ENCODE measurements at places on chromosomes 4 and X.

DNA sequence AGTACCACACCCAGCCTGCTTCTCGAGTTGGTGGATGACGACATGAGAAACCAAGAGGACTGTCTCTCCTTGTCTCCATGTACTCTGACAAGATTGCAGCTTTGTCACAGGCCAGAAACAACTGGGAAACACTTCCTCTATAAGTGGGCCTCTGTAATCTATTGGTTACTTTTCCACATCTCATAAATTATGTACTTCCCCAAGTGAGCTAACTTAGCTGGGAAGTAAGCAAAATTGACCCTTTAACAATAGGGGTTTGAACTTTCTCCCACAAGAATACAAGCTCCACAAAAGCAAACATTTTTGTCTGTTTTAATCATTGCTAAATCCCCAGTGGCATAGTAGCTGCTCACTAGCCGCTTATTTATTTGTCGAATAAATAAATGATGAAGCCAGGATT is 14.1 kb upstream of the USO1 start:
- no peak for DNase-seq

GRCh38 chrX:130060122-130061069 is 49.9 kb downstream of the ELF4 start:
- DNase-seq, result peak; percentile 88

DNA sequence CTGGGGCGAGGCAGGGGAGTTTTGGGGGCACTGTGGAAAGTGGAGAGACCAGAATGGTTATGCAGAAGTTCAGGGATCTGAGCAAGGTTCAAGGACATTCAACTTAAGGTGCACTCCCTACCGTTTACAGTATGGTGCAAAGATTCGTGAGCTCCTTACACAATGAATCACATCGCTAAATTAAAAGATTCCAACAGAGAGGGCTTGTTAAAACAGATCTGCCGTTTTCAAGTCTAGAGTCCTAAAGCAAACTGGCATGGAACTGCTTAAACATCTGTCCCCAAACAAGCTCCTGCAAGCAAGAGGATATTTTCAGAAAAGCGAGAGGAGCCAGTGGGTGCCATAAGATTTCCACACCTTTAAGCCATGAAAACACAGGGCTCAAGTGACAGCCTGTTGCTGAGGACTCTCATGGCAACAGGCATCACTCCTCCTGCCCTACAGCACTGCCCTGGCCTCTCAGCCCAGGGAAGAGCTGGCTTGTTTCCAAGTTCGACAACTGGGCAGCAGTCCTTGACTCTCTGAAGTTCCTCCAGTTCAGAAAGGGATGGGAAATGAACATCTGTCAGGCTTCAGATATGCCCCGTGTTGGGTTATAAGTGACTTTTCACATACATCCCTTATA is 10.0 kb downstream of the FAM184B start:
- DNase-seq, result no peak

DNA sequence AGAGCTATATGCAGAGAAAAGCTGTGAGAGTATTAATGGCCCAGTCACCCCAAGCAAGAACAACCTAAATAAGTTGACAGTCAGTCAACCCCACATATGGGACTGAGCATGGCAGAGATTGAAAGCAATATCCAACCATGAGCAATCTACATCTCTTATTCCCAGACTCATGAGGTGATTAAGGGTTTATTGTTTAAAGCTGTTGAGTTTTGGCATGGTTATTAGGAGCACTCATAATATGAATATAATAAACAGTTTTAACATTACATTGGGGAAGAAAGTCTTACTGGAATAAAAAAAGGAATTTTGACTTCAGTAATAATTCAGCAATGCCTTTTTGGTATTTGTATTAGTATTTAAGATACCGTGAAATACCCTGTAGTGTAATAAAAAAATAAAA is 1627.4 kb downstream of the STIM2 start:
- no peak for DNase-seq

DNA sequence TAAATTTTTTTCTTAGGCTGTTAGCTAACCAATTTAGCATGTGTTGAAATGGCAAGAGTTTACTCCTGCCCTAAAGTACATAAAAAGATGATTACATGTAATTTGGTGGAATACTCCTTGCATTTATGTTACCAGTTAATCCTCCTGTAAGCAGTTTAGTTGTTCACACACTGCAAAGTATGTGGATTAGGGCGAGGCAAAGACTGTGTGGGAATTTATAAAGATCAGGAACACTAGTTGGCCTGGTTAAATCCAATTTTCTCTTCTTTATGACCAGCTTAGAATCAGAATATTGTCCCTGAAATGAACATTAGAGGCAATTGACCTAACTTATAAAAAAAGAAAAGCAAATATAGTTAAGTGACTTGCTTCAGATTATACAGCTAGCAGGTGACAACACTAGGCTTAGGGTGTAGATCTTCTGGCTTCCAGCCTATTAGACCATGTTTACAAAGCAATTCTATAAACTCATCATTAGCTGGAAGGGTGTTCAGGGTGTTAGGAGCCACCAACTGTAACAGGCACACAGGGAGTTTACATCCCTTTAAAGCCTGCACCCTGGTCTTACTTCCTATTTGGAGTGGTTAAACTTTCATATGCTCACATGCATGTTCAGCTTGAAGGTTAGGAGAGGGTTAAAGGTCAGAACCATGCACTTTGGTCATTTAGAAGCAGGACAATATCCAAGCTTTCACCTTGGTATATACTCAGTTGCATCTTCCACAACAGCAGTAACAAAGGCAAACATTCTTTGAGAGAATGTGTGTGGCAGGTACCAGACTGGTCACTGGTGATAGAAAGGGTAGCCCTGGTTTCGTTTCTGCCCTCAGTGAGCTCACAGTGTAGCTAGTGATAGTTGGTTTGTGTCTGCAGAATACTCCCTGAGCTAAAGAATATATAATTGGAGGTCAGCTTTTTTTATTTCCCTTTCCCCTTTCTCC is 72.6 kb downstream of the GC start:
- DNase-seq, result no peak

DNA sequence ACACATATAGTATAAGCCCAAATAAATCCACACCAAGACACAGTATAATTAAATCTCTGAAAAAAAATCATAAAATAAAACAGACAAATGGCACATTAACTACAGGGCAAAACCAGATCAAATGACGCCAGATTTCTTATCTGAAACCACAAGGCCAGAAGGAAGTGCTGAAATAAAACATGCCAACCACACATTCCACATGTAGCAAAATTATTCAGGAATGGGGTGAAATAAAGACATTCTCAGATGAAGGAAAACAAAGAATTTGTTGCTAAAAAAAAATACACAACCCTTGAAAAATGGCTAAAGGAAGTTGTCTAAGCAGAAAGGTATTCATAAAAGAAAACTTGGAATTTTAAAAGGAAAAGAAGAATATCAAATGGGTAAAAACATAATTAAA is 4.5 kb upstream of the DCAF12L1 start:
- DNase-seq, result no peak

- DNase-seq, result no peak
Measured at GRCh38 chrX:76148753-76149152, 24.1 kb upstream of the PBDC1 start.

DNA sequence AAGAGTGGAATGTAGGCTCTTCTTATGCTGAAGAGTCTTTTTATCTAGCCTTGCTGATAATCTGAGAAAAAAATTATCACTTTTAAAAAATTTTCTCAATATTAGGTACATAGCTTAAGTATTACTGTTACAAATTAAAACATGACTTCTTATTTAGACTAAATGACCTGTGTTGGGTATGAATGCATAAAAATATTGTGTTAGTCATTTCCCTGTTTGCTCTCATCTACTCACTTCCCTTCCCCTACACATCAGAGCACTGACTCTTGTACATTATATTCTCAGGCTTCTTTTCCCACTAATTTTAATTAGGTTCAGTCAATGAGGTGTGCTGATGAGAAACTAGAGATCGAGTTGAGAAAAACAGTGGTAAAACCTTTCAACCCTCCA is 881.0 kb downstream of the PCDH18 start:
- no peak for DNase-seq

DNA sequence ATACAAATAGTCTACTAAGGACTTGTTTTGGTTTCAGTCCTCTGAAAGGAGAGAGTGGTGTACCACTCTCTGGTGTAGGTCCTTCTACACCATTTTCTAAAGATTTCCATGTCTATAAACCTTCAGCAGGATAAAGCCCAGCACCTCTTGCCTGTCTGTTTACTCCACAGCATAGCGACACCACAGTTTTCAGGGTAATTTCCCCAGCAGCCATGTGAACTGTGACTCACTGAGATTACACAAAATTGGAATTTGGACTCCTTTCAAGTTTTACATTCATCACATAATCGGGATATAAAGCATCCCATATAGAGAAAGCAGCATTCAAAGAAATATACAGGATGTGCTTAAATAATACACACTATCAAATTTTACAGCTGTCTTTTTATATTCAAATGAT is 229.6 kb downstream of the PRDM5 start:
- no peak for DNase-seq

DNA sequence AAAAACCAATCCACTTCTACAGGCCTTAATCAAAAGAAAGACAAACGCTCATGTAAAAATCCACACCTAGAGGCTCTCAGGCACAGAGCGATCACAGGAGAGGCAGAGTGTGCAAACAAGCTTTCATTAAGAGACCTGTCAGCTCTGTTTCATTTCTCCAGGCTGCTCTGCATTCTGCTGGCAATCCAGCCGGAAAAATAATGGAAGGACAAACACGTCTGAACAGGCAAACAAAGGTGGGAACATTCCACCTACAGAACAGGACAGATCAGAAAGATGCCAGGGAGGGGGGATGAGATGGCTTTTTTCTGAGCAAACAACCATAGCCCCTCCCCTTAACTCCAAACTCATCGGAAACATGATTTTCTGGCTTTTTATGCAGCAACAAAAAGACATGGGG is 9.7 kb downstream of the SOD3 start:
- DNase-seq, result no peak
